Non-pigmented ciliary epithelial cell (primary cell): ENCODE measurements at places on chromosomes 5 and 9.

GRCh38 chr5:1648806-1649205 is 125.0 kb upstream of the LPCAT1 start:
- no peak for DNase-seq

- no peak for DNase-seq
These were observed 3.3 kb upstream of the PRDM6 start for GRCh38 chr5:123085638-123086286.

- DNase-seq: no peak
These were observed 37.3 kb downstream of the DMGDH start for GRCh38 chr5:79032031-79032695.

GRCh38 chr9:21687351-21687750 is 115.1 kb upstream of the MTAP start:
- DNase-seq: no peak

- no peak for DNase-seq
These were observed 11.8 kb downstream of the OTULIN start for GRCh38 chr5:14676320-14676719.

GRCh38 chr5:16592255-16592654 is 24.5 kb downstream of the RETREG1 start:
- no peak for DNase-seq

GRCh38 chr9:137763271-137763955 is 114.2 kb upstream of the CACNA1B start:
- DNase-seq: no peak

DNA sequence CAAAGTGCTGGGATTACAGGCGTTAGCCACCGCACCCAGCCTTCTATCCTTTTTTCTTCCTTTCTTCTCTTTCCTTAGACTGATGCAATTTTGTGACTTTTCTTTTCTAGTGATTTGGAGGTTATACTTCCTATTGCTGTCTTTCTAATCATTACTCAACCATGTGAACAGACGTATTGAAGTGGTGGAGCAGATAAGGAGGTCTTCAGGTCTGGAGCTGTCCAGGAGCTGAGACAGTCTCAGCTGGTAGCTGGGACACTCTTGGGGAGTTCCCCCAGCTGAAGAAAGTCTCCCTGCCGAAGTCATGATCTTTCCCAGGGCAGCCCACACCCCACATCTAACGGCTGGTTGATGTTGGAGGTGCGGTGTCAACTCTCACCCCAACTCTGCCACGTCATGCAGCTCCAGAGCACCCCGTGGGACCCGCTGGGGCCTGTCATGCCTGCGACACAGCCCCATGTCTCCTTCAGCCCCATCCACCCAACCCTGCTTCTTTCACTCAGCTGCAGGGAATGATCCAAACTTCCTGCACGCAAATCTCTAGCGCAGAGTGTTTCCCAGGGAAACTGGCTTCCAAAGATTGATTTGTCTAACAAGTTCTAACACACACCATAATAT is 41.1 kb downstream of the NSUN2 start:
- DNase-seq: no peak

DNA sequence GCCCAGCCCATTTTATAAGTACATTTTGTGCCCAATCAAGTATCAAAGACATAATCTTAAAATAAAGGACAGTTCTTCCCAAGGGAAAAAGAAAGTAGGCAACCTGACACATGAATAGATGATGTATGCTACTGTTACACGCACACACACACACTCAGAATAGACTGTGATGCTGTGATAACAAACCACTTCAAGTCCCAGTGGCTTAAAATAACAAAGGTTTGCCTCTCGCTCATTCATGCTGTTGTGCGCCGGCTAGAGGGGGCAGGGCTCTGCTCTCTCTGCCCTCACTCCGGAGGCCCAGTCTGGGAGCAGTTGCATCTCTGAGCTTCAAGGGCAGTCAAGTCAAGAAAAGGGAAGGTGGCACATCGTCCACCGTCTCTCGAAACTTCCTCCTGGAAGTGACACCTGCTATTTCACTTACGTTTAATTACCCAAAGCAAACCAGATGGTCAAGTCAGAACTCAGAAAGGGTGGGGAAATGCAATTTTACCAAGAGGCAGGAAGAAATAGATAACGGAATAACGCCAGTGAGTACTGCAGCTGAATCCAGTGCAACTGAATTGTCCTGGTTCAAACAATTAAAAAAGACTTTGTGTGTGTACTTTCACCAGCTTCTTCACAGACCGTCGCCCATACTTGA is 43.3 kb downstream of the ANKRD33B start:
- DNase-seq: no peak

GRCh38 chr5:59559847-59560246 is 333.7 kb downstream of the PDE4D start:
- no peak for DNase-seq

DNA sequence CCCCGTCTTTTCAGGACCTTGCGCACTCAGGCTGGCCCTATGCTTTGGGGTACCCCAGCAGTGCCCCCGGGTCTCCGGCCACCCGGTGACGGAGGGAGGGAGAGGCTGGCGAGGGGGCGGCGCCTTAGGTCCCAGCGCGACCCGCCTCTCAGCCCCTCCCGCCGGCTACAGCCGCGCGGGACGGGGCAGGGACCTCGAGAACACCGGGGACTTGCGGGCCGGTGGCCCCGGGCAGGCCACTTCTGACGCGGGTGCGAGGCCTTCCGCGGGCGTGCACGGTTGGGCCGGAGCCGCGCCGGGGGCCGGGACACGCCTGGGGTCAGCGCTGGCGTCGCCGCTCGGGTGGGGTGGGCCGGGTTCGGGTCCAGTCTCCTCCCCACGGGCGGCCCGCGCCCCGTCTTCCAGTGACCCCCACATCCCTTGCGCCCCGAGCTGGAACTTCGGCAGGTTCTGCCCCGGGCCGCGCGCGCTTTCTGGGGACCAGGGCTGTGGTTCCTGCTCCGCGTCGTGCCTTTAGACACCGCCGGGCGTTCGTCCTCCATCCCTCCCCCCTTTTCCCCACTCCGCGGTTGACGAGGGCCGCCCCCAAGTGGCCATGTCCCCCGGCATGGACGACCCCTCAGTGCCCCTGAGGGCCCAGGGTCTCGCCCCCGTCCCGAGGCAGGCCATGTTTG is 3.8 kb upstream of the SQSTM1 start:
- no peak for DNase-seq

GRCh38 chr9:127399736-127400269 is 2.8 kb downstream of the SLC2A8 start:
- DNase-seq: no peak

- DNase-seq: no peak
These were observed 577.4 kb downstream of the ISL1 start for GRCh38 chr5:51960617-51961121.

DNA sequence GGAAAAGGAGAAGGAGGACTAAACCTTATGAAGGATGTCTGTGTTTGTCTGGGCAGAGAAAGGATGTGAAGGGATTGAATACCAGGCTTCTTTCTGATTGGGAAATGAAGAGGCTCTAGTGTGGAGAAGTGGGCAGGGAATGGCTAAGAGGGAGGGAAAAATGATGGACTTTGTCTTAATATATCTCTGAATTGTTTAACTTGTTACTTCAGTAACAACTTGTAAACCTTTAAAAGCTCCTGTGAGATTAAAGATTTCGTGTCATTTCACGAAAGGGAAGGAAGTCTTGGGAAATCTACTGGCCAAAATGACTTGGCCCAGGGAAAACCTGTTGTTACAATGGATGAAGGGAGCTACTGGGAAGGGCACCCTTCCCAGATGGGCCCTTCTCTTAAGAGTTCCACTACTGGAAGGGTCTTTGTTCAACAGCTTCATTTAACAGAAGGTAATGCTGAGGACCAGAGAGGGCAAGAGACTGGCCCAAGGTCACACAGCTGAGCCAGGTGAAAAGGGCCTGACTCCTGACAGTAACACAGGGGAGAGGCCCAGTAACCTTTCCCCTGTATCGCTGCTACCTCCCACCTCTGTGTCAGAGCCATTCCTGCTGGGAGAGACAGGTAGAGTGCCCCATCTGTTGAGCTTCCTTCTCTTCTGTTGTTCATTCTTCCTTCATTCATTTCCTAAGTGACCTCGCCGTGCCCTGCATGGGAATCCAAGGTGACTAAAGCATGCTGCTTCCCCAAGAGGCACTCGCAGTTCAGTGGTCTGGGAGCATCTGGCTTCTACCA is 5.1 kb upstream of the TCOF1 start:
- no peak for DNase-seq

DNA sequence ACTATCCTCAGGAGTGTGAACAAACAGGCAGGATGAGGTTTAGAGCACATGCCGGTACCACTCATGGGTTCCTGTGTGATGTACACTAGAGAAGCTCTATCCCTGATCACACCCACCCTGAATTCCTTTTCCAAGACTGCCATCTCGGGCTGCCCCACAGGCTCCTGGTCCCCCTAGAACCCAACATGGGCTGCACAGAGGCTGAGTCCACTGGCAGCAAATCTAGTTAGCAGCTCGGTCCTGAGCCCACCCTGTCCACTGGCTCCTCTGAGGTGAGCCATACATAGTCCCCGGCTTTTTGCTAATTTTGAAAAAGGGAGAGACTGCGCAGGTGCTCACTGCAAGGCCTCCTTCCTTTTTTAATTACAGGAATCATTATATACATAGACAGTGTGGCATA is 227.0 kb downstream of the FSTL4 start:
- DNase-seq: no peak

GRCh38 chr9:127629468-127630081 is 17.5 kb downstream of the STXBP1 start:
- DNase-seq: no peak

DNA sequence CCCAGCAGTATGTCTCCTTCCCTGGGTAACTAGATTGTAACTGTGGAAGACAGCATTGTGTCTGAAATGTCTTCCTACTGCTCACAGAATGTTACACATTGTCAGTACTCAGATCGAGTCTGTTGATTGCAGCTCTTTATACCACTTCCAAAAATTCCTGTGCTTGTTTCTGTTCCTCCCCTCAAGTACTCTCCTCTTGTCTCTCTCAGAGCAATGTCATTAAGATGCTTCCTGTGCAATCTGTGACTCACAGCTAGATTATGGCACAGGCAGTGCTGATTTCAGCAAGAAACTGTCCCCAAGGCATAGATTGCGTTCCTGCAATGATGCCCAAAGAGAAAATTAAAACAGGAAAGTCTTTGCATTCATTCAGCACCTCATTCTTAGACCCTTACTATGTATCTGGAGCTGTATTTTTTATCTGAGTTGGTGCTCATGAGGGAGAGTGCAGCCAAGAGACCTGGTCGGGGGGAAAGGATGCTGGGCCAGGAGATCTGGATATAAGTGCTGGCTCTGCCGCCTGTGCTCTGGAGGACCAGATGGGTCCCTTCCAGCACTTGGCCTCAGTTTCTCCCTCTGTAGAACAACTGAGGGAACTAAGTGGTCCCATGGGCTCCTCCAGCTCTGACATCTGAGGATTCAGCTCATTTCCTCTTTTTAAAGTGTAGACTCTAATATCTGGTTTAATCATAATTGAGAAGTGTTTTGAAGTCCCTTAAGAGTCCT is 40.8 kb upstream of the GNPDA1 start:
- no peak for DNase-seq

GRCh38 chr5:134101686-134102439 is 12.6 kb upstream of the TCF7 start:
- no peak for DNase-seq

DNA sequence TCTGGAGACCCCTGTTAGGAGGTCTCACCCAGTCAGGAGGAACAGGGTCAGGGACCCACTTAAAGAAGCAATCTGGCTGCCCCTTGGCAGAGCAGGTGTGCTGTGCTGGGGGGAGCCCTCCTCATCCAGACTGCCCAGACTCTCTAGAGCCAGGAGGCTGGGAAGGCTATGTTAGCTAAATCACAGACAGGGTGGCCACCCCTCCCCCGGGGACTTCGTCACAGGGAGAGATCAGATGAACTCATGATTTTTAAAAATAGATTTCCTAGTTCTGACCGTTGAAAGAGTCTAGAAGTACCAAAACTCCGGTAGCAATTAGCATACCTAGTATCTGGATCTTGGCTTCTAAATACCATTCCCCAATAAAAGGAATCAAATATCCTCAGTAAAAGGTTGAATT is 35.0 kb upstream of the FOXB2 start:
- DNase-seq: no peak

GRCh38 chr5:108467563-108467962 is 85.7 kb upstream of the FBXL17 start:
- no peak for DNase-seq

DNA sequence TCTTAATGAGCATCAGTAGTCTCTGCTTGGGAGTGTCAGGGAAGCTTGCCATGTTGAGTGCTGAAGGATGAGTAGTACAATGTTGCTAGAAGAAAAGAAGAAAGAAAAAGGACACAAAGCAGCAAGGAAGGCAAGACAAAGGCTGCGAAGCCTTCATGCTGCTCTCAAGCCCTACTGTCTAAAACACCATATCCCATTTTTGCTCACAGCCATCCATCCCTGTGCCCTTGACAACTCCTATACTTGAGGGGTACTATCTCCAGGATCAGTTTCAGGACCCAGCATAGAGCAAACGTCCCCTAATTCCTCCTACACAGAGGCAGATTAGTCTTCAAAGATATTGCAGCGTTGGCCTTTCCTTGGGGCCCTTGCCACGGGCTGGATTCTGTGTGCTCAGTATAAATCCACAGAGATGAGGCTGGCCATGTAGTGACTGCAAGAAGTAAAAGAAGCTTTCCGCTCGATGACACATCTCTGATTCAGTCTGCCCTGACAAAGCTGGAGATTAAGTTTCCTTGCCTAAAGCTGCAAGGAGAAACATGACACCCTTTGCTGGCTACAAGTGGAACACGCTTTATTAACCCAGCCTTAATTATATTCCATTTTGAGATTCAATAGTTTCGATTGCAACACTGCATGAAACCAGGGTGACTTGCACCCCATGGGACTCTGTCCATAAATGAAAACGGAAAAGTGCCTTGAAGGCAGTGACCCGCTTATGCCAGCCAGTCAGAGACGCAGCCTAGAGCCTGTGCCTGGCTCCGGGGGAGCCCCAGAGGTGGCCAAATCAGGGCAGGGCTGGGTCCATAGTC is 304.6 kb downstream of the ACTL7B start:
- peak; percentile 78 for DNase-seq

DNA sequence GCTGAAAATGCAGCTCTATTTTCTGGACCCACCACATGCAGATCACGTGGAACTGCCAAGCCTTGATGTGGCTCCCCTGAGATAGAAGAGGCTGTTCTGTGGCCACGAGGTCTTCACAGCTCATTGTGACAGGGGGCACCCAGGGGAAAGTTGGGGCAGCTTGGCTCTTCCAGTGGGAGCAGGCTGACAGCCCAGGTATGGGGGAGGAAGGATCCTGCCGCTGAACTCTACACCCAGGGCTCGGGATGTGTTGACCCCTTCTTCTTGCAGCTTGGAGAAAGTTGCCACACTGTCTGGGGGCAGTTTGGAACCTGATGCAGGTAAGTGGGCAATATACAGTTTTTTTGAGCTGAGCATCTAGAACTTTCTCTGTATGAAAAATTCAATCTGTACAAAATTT is 133.6 kb upstream of the PITX1 start:
- no peak for DNase-seq

DNA sequence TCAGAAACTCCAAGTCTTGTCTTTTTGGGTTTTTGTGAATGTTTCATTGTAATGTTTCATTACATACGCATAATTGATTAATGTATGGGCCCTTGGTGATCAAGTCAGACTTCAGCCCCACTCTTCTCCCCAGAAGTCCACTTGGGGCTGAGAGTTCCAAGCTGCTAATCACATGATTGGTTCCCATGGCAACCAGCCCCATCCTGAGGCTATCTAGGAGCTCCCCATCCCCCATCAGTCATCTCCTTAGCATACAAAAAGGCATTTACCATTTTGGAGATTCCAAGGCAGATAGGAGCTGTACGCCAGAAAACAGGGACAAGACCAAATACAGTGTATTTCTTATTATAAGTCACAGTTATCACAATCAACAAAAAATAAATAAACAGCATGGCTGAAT is 22.9 kb upstream of the SYK start:
- no peak for DNase-seq
